ENCODE measurements at places on chromosomes 2 and 18.

DNA sequence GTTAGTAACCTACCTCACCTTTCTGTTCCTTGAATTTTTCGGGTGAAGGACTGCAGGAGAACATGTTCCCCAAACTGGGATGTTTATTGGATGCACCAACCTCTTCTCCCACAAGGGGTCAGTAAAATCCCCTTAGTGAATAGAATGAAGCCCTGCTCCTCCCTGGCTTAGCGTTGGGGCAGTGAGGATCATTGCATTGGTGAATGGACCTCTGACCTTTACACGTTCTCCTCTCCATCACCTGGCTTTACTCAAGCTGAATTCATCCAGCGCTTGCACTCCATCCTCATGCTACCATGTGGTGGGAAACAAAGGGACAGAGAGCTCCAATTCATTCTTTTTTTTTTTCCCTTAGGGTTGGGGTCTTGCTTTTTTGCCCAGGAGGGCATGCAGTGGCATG, 157.2 kb downstream of the MIB1 start:
- peak; percentile 14 for DNase-seq

- no peak for DNase-seq
Observed at GRCh38 chr18:44331656-44332570, 348.8 kb upstream of the SETBP1 start.

DNA sequence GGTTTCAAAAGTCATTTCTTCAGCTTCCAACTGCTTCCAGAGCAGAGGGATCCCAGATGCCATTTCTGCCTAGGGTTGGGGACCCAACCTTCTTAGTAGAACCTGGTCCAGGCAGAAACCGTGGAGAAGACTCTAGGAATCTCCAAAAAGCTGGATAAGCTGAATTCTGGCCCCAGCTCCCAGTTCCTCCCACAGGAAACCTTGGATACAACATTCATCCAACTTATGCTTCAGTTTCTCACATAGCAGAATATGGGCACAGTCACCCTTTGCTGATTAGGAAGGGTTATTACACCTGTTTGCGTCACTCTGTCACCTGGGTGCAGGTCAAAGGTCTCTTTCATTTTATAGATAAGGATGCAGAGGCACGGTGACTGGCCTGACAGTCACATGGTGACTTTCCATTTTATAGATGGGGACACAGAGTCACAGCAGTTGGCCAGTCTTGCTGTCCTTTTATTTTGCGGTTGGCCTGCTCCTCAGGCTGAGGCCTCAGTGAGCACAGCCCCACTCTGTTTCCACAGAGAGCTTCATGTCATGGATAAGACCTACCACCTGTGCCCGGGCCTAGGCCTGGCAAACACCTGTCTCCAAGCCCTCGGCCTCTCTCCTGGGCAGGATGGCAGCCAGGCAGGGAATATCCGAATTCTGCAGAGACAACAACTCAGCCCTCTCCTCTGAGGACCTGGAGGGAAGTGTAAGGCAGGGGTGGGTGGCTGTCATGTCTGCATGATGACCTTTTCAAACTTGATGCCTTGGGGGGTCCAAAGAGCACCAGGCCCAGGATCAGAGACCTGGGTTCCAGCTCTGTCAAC, 148.8 kb downstream of the SMAD7 start:
- DNase-seq, result no peak

- no peak for DNase-seq
Observed at GRCh38 chr2:43278564-43279220, 52.3 kb upstream of the ZFP36L2 start.

DNA sequence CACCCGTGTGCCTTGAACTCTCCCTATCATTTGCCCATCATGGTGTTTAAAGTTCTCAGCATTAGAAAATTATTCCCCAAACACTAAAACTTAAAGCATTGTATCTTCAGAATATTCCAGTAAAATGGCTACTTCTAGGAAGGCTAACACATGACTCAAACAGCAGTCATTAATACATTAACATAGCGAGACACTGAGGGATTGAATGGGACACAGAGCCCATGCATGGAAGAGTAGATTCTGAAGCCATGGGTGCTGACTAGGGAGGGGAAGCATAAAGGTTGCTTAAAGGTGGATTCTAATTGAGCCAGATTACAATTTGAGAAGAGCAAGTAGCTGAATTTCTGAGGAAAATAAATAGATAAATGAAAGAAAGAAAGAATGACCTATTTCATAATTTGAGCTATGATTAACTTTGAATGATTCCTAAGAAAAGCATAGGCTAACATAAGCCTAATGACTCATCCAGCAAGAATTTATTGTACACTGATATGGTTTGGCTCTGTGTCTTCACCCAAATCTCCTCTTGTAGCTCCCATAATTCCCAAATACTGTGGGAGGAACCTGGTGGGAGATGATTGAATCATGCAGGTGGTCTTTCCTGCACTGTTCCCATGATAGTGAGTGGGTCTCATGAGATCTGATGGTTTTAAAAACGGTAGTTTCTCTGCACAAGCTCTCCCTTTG, 79.8 kb upstream of the PIK3C3 start:
- DNase-seq, result no peak

GRCh38 chr2:190060626-190061025, 1.9 kb downstream of the MSTN start:
- no peak for DNase-seq

DNA sequence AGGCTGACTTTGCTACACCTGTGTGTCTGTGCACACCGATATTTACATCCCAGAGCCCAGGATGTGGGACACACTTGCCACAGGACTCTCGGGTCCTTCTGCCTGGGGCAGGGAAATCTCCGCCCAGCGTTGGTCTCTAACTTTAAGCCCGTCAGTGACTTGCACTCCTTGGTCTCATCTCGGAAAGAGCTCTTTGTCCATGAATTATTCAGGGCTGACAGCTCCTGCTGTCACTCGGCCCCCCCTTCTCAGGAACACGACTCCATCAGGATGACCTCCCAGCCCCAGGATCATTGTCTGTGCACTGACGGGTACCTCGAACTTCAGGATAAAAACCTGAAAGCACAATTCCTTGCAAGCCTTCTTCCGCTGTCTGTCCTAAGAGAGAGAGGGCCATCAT, 26.6 kb downstream of the PLB1 start:
- no peak for DNase-seq

DNA sequence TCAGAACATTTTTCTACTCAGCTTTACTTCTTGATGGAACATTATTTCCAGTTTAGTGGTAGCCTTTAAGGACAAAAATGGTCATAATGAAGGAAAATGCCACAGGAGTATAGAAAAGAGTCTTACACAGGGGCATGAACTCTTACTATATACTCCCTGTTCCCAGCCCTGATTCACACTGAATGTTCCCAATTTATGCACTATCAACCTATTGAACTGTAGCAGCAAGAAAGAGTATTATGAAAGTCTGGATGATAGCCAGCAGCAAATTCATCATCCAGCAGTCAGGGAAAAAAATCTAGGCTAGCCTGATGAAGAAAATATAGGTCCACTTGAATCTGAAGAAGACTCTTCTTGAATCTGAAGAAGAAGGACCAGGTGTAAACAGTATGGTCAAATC, 1170.3 kb upstream of the CHAC2 start:
- no peak for DNase-seq

DNA sequence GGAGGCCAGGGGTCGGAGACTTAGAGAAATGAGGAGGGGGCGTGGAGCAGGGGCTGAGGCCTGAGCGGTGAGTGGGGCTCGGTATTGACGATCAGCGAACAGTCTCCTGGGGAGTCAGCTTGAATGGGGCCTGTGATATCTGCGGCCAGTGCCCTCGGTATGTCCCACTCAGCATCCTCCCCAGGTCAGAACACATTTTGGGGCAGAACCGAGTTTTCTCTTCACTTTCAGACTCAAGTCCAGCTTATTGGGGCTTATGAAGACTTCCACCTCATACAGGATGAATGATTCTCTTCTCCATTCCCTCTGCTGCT, 82.6 kb downstream of the RRM2 start:
- DNase-seq, result no peak

DNA sequence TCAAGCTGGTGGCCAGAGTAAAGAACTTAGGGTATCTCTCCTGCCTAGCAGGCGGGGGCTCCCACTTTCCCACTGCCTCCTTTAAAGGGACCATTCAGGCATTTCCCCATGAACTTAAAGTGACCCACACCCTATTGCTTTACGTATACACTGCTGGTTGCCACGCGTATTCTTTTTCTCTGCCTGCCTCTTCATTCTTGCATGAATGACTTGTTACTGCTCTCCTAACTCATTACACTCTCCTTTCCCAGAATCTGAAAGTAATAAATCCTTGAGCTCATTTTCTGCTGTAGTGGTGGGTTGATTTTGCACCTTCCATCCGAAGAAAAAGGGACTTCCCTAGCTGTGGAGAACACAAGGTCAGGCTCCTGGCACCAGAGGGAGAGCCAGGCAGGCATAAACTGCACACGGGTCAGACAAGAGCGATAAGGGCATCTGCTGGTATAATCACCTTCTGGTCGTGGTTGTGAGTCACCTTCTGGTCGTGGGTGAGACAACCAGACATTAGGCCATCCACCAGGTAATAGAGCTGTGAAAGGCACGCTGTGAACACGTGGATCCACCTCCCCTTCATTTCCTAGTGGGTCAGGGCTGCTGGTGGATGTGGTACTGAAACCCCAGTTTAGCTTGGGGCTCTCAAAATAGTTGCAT, 950.3 kb downstream of the SOCS6 start:
- no peak for DNase-seq

- peak; percentile 10 for DNase-seq
Observed at GRCh38 chr2:143083636-143084035, 45.6 kb upstream of the ARHGAP15 start.

DNA sequence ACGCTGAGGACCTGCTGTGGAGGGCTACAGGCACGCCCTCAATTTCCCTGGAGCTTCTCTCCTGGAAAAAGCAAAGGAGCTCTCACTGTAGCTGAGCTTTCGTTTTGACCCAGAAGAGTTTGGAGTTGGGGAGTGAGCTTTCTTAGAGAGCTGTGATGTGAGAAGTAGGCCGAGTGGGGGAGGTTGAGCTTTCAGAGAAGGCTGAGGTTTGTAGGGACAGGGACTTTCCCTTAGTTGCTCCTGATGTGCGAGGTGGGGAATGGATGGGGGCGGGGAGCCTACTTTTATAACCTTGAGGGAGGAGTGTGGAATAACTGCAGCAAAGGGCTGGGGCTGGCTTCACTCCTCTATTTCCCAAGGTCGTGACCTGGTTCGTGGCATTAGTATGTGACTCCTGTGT, 47.1 kb downstream of the ZNF532 start:
- no peak for DNase-seq

DNA sequence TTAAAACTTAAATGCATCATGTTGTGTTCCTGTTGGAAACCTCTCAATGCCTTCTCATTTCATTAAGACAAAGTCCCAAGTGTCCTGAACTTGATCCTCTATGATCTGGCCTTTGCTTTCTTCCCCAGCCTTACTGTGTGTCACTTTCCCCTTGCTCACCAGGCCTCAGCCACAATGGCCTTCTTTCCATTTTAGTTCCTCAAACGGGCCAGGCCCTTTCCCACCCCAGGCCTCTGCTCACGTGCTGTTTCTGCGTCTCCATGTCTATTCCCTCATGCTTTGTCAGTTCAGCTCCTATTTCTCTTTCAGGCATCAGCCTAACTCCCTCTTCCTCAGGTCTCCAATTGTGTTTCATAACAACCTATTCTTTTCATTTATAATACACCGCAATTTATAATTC, 19.5 kb downstream of the CXCR4 start:
- DNase-seq, result no peak

GRCh38 chr2:167832868-167833287, 414.5 kb downstream of the STK39 start:
- DNase-seq, result no peak

DNA sequence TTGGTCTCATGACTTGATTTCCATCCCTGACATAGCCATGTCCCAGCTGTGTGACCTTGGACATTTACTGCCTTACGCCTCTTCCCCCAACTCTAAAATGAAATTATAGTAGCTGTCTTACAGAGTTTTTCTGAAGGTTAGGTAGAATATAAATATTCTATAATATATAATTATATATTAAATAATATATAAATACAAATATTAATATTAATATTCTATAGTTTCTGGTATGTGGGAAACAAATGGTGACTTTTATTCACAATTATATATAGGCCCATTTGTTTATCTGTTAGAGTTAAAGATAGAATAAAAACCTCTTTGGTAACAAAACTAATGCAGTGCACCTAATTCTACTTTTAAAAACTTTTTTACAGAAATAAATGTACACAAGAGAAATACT, 1.7 kb downstream of the RBBP8 start:
- DNase-seq, result no peak

- no peak for DNase-seq
Observed at GRCh38 chr2:174174741-174175140, 73.6 kb downstream of the OLA1 start.

- DNase-seq, result no peak
Observed at GRCh38 chr2:46435353-46435752, 44.0 kb upstream of the TMEM247 start.

- no peak for DNase-seq
Observed at GRCh38 chr2:64401529-64401880, 52.5 kb upstream of the LGALSL start.

GRCh38 chr2:222442665-222443064, 18.3 kb downstream of the SGPP2 start:
- DNase-seq, result no peak

DNA sequence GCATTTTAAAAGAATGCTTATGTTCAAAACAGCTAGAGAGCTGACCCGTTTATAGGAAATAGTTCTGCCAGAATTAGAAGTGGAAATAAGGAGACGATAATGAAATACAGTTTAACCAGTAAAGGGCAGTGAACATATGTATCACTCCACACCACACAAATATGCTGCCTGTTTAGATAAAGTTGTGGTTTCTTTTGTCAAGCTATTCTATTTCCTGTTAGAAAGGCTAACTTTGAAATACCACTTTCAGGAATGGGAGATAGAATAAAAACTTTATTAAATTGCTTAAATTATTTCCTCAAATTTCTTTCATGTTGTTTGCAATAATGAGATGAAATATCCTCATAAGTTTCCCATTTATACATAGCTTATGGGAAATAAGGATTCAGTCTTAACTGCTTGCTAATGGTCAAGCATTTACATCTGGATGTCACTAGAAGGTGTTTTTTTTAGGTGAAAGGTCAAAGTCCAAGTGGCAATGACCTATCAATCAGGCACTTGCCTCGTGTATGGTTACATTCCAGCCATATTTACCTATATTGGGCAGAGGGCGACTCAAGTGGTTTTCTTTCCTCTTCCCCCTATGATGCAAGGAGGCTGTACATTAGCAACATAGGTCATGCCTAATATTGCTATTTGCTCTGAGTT, 148.9 kb downstream of the ZEB2 start:
- no peak for DNase-seq

GRCh38 chr18:21272016-21272579, 30.1 kb downstream of the GREB1L start:
- DNase-seq, result no peak

GRCh38 chr2:184877909-184878308, 279.6 kb downstream of the ZNF804A start:
- DNase-seq, result no peak

Measured in MG63 (cell line).